ENCODE measurements at places on chromosomes 16 and 17.

- peak; percentile 25 for DNase-seq
Measured at GRCh38 chr16:1019231-1020090, 37.9 kb downstream of the SOX8 start.

DNA sequence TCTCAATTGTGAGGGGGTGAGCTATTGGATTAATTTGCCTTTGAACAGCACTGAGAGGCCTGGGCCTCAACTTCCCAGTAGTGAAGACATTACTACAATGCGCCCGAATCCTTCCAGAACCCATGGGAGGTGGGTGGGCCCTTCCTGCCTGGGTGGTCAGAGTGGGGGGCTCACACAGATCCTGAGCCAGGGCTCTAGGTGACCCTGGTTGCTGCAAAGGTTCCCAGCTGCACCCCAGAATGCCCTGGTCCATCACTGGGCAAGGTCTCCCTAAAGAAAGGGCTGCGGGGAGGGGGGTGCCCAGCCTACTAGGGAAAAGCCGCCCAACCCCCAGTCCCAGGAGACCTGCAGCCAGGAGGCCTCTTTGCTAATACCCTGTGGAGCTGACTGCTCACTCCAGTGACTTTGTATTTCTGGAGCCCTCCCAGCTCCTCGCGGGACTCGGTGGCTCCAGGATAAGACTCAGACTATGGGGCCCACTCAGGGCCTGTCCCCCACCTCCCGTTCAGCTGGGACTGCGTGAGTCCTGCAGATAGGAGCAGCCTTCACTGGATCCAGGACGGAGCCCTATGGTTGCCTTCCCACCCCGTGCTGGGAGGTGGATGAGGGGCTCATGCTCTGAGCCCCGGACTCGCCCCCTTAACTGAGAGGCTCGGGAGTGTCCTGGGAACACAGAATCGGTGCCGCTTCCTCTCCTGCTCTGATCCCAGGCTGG is 40.2 kb downstream of the SLC7A5 start:
- DNase-seq: no peak

DNA sequence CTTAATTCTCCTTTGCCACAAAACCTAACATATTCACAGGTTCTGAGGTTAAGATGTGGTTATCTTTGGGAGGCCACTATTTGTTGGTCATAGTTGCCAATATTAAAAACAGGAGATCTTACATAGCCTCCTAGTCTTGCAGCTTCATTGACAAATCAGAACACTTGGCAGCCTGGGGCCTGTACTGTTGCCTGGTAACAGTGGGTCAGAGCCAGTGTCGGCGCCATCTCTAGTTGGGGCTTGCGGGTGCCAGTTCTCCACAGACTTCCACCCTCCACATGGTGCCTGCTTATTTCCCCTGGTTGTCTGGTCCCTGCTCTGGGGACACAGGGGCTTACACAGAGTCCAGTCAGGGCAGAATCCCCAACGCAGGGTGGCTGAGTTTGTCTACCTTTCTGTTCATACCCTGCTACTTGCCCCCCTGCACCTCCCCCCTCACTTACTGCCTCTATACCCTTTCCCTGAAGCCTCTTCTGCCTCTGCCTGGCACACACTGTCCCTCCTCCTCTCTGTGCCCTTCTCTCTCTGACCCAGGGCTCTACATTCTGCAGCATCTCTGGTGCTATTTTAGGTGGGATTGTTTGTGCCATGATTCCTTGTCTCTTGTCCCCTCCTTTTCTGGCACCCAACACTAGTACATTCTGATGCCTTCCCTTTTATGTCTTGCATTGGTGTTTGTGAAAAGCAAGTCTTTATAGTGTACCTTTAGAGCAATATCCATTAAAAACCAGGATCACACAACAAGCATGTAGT is 13.4 kb downstream of the EPN2 start:
- no peak for DNase-seq

- no peak for DNase-seq
Measured at GRCh38 chr16:12283596-12283995, 307.1 kb downstream of the SNX29 start.

GRCh38 chr17:72603420-72604242 is 482.8 kb downstream of the SOX9 start:
- no peak for DNase-seq

DNA sequence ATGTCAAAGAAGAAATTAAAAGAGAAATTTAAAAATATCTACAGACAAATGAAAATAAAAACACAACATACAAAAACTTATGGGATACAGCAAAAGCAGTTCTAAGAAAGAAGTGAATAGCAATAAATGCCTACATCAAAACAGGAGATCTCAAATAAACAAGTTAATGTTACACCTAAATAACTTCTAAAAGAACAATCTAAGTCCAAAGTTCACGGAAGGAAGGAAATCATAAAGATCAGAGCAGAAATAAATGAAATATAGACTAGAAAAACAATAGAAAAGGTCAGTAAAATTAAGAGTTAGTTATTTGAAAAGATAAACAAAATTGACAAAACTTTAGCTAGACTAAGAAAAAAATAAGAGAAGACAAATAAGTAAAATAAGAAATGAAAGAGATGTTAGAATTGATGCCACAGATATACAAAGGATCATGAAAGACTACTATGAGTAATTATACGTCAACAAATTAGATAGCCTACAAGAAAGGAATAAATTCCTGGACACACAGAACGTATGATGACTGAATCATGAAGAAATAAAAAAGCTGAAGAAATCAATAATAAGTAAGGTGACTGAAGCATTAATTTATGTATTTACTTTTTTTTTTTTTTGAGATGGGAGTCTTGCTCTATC is 100.4 kb downstream of the CEP112 start:
- no peak for DNase-seq

- no peak for DNase-seq
Measured at GRCh38 chr16:51900221-51900780, 646.6 kb downstream of the TOX3 start.

DNA sequence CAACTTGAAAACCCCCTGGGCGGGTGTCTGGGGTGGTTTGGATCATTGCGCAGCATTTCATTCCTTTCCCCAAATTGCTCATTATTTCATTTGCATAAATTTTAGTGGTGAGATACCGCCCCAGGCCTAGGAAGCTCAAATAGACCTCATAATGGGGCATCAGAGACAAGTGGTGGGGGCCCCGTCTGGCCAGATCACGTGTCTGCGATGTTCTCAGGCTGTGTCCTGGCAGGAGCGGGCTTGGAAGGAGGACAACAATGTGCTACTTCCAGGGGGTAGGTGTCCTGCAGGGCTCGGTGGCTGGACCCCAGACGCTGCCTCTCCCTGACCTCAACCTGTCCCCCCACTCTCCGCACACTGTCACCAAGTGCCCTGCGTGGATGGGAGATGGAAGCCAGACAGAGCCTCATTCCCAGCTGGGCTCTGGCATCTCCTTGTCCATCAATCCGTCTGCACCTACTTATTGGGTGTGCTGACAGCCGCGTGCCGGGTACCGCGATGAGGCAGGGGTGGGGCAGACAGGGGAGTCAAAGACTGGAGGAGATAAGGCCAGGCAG is 116.9 kb downstream of the NTN1 start:
- no peak for DNase-seq

- no peak for DNase-seq
Measured at GRCh38 chr16:77211880-77212740, 12.9 kb downstream of the SYCE1L start.

DNA sequence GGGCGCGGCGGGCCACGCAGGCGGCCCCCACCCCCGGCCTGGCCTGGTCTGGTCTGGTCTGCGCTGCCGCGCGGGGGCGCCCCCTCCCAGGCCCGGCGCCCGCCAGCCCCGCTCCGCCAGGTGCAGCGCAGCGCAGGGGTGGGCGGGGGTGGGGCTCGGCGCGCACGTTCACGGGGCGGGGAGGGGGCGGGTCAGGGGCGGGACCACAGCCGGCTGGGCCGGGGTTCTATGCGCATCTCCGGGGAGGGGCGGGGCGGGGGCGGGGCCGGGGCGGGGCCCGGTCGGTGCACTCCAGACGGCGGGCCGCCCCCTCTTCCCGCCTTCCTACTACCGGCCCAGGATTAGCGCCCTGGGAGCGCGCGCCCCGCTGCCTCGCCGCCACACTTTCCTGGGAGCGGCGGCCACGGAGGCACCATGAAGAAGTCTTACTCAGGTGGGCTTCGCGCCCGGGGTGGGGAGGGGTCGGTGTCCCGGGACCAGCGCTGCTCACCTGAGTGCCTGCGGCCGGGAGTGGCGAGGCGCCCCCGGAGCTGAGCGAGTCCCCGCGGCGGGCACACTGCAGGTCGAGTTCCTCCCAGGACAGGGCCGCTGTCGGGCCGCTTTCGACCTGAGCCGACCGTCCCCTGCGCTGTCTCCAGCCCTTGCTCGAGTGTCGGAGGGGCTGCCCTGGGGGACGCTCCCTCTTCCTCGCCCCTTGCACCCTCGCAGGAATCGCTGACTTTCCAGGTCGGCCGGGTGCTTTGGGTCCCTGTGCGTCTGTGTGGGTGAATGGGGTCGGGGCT is 140.5 kb downstream of the SEC14L1 start:
- peak; percentile 51 for DNase-seq

- DNase-seq: no peak
Measured at GRCh38 chr17:48729335-48730239, 1.0 kb upstream of the HOXB13 start.

DNA sequence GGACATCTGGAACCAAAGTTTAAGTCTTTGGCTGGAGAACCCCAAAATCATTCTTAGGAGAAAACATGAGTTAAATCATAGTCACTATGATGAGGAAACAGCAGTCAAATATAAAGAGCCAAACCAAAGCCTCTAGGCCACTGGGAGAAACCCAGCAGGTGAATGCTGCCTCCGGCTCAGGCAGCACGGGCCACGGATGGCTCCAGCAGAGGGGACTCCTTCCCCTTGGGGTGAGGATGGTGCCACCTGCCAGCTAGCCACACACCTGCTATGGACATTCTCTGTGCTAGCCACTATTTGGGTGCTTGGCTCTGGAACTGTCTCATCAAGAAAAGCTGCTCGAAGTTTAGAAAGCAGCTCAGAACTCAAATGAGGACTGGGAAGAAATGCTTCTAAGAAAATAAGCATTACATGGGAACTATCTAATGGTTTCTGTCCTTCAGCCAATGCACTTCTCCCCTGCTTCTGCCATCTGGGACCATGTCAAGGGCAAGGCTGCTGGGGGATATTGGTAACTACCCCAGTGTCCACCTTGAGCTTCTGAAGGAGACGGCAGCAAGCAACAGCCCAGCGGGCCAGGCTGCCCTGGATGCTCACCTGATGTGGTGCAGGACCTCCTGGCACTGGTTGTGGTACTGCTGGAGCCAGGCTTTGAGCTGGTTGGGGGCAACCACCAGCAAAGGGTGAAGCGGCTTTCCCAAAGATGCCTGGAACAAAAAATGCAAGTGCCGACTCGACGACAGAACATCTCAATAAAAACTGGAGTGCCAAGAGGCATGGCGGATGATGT is 22.5 kb downstream of the ELAC2 start:
- no peak for DNase-seq

DNA sequence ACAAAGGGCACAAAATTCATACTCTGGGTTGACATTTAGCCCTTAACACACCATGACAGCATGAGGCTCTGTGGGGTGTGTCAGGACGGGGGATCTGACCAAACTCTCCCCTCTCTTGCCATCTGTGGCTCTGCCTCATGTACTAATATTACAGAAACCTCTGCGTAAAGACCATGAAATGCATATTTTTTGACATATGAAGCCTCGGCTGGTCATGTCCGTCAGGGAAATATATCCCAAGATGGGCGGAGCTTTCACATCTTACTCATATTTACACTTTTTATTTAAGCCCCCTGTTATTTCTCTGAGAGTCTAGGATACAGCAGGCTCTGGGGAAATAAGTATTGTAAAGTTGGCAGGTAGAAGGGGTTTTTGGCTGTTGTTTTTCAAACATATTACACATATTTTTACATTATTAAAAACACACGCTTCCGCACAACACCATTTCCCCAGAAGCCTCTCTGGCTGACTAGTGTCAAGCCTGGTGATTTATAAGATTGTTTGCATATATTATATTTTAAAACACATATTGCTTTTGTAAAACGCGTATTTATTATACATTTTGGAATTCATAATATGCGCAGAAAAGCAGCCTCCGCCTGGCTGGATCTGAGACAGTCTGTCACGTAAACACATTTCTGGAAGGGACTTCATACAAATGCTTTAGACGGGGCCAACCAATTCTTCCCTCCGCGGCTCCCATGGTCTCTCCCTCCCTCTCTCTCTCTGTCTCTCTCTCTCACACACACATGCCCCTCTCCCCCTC is 237.7 kb upstream of the ZFHX3 start:
- DNase-seq: no peak

DNA sequence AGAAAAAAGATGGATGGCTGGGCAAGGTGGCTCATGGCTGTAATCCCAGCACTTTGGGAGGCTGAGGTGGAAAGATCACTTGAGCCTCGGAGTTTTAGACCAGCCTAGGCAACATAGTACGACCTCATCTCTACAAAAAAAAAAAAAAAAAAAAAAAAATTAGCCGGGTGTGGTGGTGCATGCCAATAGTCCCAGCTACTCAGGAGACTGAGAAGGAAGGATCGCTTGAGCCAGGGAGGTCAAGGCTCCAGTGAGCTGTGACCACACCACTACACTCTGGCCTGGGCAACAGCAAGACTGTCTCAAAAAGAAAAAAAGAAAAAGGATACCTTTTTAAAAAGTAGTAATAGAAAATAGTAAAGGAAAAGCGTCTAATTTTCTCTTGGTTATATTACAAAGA is 20.7 kb downstream of the ZNF652 start:
- no peak for DNase-seq

DNA sequence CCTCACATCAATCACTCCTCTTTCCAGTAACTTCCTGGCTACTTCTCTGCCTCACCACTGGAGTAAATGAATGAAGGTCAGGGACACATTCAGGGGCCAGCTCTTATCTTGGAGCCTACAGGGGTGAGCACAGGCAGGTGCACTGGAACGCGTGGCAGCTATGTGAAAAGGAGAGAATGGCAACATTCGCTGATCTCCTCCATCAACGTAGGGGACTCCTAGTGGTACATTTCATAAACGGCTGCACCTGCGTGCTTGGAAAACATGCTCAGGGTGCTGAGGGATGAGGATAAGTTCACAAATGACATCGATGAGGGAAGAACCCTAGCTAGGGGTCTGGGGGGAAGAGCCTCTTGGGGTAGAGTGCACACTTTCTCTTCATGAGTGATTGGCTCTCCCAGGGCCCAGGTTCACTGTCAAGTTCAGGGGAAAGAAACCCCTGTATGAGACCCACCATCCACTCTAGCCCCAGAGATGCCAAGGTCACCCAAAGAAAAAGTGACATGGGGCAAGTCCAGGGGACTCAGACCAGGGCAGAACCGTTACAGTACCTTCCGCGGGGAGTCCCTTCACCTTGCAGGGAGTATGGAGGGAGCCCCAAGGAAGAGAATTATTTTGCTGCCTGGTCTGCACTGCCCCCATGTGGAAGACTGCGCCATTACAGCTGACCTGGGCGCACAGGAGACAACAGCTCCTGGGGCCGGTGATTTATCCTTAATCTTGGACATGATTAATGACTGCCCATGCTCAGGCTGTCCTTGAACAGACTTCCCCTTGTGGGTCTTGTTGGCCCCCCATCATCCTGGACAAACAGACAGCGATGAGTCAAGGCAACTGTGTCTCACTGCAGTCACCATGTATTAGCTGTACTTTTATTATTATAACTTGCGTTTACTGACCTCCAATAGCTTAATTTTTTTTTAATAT is 30.1 kb downstream of the VAC14 start:
- peak; percentile 54 for DNase-seq

GRCh38 chr16:54201200-54201599 is 85.4 kb downstream of the IRX3 start:
- DNase-seq: no peak

GRCh38 chr16:28548306-28548802 is 5.4 kb upstream of the SGF29 start:
- no peak for DNase-seq

GRCh38 chr17:2087597-2088211 is 32.8 kb downstream of the HIC1 start:
- peak; percentile 44 for DNase-seq

- DNase-seq: no peak
Measured at GRCh38 chr16:29182501-29182900, 197.6 kb downstream of the LAT start.

Measured in mucosa of gallbladder (tissue), 1 donor.